ENCODE measurements at places on chromosomes 3 and 15. TPM values are rescaled to one million over a fixed set of nuclear protein-coding genes. Genes with fewer than 3 reads are reported as not detected.

The THAP10 gene
- 1.0 TPM for total RNA-seq

The A4GNT gene
- not detected for total RNA-seq

The TRANK1 gene
- total RNA-seq: 14.4 TPM

The OSTN gene
- 0.57 TPM for total RNA-seq

The LIPC gene
- 1.3 TPM for total RNA-seq

The ALG1L2 gene
- total RNA-seq: not detected

The GP5 gene
- 0.14 TPM for total RNA-seq

The TMEM212 gene
- not detected for total RNA-seq

The PIGBOS1 gene
- total RNA-seq: 6.1 TPM

The LRRIQ4 gene
- not detected for total RNA-seq

The HCLS1 gene
- 7.2 TPM for total RNA-seq

The C2CD4A gene
- not detected for total RNA-seq

The CHRNA7 gene
- 0.28 TPM for total RNA-seq

The ACKR4 gene
- total RNA-seq: 1.4 TPM

The OR5K3 gene
- total RNA-seq: not detected

The GPR62 gene
- total RNA-seq: 0.09 TPM

The EHHADH gene
- 3.4 TPM for total RNA-seq

The MINAR1 gene
- total RNA-seq: 0.57 TPM

The GUCA1C gene
- not detected for total RNA-seq

The RARRES1 gene
- total RNA-seq: 166 TPM

The PLSCR4 gene
- total RNA-seq: 23.9 TPM

The PRR23A gene
- not detected for total RNA-seq

The SEMA3B gene
- total RNA-seq: 31.8 TPM

The C3orf49 gene
- total RNA-seq: not detected

The MINDY2 gene
- 15.3 TPM for total RNA-seq

The FMN1 gene
- 1.0 TPM for total RNA-seq

The CNTN3 gene
- 2.4 TPM for total RNA-seq

The CMSS1 gene
- total RNA-seq: 8.5 TPM

The KCNAB1 gene
- under 0.01 TPM for total RNA-seq

The ATP13A5 gene
- not detected for total RNA-seq

The SPSB4 gene
- total RNA-seq: not detected

The LEO1 gene
- 30.1 TPM for total RNA-seq

The ROBO2 gene
- 24.9 TPM for total RNA-seq

The C3orf85 gene
- total RNA-seq: not detected

The C3orf80 gene
- total RNA-seq: 8.0 TPM

The DOCK3 gene
- 0.09 TPM for total RNA-seq

The SATB1 gene
- 20.5 TPM for total RNA-seq

The OTOL1 gene
- total RNA-seq: not detected

The GP9 gene
- total RNA-seq: not detected

The ACVR2B gene
- total RNA-seq: 2.2 TPM

The LACTB gene
- 23.2 TPM for total RNA-seq

The SPATA12 gene
- not detected for total RNA-seq

The CADPS gene
- 26.5 TPM for total RNA-seq

The RYR3 gene
- 0.09 TPM for total RNA-seq
